ENCODE measurements at places on chromosomes 7 and 10.

- no peak for DNase-seq
Observed at GRCh38 chr10:128952856-128953255, 514.2 kb upstream of the MGMT start.

DNA sequence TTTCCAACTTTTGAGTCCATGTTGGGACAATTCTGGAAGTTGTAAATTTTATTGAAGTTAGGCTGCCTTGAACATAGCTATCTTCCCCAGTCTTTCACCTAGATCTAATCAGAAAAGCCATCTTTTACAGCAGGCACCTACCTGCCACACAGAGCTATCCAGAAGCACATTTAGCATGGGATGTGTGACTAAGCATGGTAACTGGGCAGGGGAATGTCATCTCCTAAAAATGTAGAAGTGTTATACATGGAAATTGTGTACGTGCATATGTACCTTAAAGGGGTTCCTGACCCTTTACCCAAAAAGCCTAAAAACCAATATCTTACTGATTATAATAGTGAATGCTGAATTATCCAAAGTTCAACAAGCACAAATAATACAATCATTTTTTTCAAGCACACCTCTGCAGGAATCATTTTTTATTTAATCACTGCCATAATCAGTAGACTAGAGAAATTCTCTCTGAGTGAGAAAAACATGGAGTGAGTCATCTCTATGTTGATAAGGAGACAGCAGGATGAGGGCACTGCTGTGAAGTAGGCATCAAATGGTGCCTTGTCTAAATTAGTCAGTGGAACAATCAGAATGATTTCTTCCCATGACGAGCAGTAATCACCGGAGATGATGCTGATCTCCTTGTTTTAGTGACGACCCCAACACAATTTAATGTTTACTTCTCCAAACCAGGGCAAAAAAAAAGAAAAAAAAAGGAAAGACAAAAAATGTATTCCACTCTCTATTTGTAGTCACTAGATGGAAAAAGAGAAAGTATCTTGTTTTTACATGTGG lies 75.9 kb downstream of the SORBS1 start:
- no peak for DNase-seq

- DNase-seq, result no peak
Observed at GRCh38 chr10:132543916-132544743, 6.5 kb downstream of the INPP5A start.

DNA sequence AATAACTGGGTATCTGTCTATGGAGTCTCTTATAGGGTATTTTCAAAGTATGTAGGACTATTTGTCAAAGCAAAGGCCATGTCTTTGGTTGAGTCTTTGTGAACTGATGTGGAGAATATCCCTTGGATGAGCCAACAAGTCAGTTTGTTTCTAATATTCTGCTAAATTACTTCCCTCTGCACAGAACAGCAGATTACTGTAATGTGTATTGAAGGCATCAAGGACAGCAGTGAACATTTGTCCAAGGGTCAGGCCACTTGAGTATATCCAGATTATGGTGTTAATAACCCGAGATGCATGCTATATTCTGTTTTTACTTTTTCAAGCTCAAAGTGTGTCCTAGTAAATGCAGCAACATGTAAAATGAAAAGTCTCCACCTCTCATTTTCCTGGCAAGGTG lies 144.2 kb upstream of the GLI3 start:
- DNase-seq, result no peak

GRCh38 chr7:36563706-36564327 lies 160.5 kb downstream of the AOAH start:
- DNase-seq, result no peak

GRCh38 chr10:69397972-69398371 lies 18.7 kb downstream of the TACR2 start:
- DNase-seq, result no peak

- no peak for DNase-seq
Observed at GRCh38 chr7:23022258-23022769, 8.4 kb upstream of the HYCC1 start.

DNA sequence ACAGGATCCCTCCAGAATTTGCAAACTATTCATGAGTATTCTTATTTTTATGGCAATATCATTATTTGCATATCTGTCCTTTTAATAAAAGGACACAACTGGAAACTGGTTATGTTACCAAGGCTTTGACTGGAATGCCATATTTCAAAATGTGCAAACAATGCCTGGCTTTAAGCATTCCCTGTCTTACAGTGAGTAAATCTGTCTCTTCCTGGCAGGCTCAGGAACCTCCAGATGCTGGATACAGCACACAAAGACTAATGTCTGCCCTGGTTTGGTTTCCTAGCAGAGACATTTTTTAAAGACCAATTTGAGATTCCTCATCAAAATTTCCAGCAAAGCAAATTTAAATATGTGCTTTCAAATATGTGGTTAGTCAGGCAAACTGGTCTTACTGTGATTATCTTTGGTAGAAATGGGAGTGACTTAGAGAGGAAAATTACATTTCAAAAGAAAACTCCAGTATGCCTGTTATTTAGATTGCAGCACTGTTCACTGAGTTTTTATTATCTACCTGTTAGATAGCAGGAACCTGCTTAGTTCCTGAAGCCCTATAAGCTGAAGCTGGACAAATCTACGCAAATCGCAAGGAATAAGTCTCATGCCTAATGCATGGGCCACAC lies 31.3 kb downstream of the RNF216 start:
- no peak for DNase-seq

DNA sequence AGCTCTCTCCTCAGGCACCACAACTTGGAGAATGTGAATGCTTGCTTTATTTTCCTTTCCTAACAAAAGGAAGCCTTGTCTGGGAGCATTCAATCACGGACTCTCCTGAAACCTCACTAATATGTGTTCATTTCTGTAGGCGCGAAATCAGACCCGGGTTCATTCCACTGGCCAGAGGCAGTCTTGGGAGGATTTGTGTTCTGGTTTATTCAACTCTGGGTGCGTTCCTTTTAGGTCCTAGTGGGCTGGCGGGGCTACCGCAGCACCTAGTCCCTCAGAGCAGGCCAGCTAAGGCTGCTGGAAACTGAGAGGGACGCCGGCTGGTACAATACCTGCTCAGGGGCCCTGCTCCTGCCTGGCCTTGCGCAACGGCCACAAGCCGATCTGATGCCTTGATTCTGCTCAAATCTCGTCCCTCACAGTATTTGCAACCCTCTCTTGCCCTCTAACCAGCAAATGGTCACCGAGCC lies 7.5 kb downstream of the HOXA4 start:
- DNase-seq, result no peak

GRCh38 chr7:114416129-114416990 lies 1.7 kb downstream of the FOXP2 start:
- DNase-seq, result no peak

- no peak for DNase-seq
Observed at GRCh38 chr10:30980951-30981616, 50.6 kb downstream of the ZNF438 start.

GRCh38 chr7:46165276-46165675 lies 244.2 kb upstream of the IGFBP3 start:
- DNase-seq, result no peak

DNA sequence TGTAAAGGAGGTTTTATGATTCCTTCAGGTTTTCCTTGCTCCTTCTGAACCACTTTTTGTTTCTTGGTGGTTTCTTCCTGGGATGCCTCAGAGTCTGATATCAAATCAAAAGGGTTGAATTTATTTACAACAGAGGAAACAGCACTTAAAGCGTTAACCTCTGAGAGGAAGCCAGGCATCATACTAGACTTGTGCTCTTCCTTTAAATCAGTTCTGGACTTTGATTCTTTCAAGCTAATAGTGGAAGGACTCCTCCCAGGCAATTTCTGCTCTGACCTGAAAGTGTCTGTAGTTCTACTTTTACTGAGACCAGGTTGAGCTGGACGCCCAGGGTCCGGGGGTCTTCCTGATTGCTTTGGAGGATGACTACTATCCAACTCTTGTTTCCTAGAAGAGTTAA lies 6.7 kb downstream of the PCLO start:
- no peak for DNase-seq

- DNase-seq, result no peak
Observed at GRCh38 chr10:77308084-77308732, 329.4 kb downstream of the KCNMA1 start.

DNA sequence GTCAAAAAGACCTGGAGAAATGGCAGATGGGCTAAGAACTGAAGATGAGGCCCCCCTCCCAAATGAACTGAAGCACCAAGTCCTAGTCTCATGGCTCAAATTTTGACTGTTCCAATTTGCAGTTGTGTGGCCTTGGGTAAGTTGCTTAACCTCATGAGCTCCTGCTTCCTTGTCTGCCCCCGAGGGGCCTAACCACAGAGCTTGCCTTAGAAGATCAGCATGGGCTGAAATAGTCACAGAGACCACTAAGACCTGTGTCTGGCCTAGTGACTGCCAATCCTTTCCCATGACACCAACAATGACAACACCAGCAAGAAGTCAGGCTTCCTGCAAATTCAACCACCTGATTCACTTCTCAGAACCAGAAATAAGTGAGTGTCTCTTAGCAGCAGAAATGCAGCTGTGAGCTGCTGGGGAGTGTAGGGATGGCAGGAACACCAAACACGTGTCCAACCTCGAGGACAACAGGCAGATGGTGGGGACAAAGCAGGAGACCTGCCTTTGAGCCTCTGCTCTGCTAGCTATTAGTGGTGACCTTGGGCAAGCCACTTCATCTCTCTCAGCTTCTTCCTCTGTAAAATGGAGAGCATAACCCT lies 23.7 kb downstream of the CRHR2 start:
- no peak for DNase-seq

- DNase-seq, result no peak
Observed at GRCh38 chr7:83921941-83922607, 272.5 kb downstream of the SEMA3A start.

DNA sequence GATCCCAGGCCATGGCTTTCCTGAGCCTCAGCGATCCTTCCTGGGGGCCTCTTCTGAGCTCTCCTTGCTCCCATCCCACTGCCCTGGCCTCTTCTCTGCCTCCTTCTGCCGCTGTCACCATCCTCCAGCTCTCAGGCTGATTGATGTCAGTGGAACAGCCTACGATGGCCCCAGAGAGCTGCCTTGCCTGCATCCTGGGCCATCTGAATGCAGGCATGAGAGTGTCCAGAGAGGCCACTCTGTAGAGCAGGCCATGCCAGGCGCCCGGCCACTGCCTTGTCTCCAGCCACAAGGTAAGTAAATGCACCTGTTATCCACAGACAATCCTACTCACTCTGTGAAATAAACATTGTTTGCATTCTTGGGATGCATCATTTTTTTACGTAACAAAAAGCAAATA lies 171.4 kb upstream of the PPP2R2D start:
- DNase-seq, result no peak

DNA sequence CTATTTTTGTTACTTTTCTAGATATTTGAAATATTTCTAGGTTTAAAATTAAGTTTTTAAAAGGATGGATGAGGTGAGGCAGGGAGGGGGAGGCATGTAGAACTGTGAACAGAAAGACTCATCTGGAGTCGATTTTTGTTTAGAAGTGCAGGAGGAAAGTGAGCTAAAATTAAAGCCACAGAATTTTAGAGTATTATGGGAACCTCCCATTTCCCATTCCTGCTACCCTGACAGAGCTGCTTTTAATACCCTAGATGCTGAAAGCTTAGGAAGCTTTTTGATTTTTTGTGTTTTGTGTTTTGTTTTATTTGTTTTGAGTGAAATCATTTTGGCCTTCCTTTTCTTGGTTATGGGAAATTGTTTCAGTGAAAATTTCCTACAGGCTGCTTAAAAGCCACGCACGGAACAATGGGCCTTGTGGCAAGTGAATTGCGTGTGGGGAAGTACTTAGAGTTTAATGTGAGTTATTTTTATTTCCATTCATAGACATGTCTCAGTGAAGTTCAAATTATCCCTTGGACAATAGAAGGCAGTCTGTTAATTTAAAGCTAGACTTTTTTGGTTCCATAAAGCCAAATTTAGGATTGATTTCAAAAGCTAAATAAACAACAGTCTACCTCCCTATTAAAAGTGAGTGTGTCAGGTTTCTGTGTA lies 102.0 kb upstream of the HDAC9 start:
- DNase-seq, result no peak

GRCh38 chr10:15784662-15785300 lies 65.1 kb upstream of the ITGA8 start:
- DNase-seq, result no peak

DNA sequence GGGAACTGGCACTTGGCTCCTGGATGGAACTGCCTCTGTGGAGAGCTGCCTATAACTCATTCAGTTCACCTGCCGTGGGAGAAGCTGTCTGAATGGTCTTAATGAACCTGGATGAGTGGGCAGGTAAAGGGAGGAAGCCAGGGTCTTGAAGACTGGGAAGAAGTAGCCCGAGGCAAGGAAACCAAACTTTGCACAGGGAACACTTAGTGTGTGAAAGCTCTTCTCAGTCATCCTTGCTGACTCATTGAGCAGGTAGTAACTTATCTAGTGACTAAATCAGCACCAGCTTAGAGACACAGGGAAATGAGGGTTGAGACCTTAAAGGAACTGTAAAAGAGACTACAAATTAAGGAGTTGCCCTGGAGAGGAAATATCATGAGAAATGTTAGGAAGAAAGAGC lies 9.9 kb downstream of the LRRC4 start:
- no peak for DNase-seq

- no peak for DNase-seq
Observed at GRCh38 chr7:5315761-5316160, 33.0 kb downstream of the SLC29A4 start.

DNA sequence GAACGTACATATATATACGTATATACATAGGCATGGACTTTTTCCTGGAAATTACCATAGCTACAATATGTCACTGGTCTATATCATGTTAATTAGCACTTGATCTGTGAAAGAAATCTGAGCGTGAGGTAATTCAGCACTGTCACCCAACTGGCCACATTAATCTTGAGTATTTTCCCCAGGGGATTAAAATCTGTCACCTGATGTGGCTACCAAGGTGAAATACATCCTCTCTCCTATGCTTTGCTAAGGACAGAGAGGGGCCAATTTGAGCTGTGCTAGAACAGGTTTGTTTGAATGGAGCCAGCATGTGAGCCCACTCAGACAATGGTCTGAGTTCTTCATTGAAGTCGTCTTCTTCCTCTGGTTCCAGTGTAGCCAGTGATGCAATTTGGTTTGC lies 33.3 kb downstream of the CYCS start:
- DNase-seq, result no peak

DNA sequence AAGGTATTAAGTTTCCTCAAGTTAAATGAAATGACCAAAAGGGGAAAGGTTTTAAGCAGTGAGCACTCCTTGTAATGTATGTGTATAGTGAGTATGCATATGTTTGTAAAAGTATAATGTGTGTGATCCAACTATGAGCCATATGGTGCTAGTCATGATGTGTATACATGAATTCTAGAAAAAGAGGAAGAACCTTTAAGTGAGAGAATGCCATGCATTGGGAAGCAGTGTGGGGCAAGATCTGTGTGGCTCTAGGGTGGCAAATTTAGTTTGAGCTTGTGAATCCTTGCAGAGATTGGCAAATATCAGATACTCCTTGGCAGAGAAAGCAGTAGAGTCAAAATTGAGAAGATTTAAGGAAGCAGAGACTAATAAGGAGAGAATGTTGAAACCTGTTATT lies 435.0 kb downstream of the AUTS2 start:
- no peak for DNase-seq

- no peak for DNase-seq
Observed at GRCh38 chr7:70316745-70317144, 718.5 kb downstream of the AUTS2 start.

DNA sequence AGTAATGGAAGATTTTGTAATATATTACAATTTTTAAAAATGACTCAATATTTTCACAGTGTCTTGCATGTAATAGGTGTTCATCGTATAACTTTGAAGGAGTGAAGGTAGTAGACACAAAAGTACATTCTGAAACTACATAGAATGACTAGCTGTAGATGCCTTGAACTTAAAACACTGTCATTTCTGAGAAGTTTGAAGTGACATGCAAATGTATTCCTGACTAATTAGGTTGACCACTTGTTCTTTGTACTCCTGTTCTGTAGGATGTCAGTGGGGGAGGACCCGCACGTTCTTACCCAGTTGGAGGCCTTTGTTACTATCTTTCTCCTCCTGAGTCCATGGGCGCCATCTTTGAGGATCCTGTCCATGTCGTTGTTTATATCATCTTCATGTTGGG lies 31.2 kb downstream of the SEC61A2 start:
- no peak for DNase-seq
